ENCODE measurements at places on chromosomes 5 and 9.

DNA sequence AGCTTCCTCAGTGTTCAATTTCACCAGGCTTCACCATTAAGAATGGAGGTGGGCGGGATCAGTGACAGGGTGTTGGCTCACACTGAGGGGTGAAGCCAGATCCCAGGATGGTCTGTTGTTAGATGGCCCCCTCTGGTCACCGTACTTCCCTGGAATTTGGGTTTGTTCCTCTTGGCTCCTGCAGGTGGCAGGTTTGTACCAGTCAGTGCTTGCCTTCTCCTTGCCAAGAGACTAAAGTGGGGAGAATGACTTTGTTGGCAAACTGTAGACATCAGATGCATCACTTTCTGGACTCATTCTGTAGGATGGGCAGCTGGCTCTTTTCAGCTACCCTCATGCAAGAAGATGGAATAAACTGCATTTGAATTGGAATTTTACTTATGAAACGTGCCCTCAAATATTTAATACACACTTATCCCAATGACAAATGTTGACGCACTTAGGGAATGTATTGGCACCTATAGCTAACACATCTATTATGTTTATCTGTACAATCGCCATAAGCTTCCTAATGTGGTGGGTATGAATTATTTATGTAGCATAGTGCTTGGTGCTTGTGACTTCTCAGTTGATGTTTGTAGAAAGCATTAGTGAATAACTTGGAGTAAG, 31.4 kb upstream of the ANKRD55 start:
- peak; percentile 66 for DNase-seq

DNA sequence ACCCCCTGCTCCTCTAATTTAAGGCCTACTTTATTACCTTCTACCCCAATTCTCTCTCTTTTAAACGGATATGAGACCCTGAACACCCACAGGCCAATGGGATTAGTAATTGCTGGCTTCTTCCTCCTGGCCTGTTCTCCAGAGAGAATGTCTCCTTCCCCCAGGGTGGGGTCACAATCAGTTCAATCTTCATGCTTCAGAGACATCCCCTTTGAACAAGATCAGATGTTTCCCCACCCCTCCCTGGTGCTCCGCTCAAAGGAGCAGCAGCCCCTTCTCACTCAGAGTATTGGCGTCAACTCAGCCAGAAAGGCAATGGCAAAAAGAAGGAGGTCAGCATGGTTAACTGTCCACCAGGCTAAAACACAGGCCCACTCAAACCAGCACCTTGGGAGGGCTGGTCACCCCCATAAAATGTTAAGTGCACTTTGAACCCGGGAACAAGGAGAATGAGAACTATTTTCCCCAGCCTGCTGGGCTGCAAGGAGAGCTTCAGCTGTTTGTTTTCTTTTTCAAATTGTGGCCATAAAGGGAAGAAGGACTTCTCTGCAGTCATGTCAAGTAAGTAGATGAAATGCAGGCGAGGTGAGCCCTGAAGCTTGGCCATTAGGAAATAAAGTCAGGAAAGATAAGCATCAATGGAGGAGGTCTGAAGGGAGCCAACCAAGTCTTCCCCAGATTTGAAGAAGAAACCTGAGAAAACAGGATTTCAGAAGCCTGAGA, 20.1 kb downstream of the LHFPL2 start:
- DNase-seq: no peak

DNA sequence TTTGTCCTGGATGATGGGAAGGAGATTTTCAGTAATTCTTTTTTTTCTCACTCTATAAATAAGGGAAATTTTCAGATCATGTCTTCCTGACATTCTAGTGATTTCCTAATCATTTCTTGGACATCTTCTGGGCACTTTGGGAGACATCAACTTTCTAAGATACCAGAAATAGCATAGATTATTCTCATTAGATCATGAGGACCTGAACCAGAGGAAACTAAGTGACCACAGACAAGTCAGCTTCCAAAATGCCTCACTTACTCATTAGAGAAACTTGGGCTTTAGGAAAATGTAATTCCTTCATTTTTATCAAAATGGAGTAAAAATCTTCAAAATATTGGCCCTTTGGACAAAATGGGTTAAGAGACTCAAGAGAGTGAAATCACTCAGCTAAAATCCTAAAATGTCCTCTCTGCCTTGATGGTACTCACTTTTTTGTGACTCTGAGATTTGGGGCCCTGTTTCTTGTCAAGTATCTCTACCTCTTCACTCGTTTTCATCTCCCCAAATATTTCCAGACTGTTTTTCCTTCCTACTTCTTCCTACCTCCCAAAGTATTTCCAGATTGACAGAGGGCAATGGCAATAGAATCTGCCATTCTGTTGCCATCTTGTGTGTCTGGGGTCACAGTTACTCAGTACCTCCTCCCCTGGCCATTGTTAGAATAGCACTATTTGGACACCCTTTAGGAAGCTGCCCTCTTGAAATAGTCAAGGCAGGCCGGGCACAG, 194.5 kb downstream of the NR3C1 start:
- no peak for DNase-seq

DNA sequence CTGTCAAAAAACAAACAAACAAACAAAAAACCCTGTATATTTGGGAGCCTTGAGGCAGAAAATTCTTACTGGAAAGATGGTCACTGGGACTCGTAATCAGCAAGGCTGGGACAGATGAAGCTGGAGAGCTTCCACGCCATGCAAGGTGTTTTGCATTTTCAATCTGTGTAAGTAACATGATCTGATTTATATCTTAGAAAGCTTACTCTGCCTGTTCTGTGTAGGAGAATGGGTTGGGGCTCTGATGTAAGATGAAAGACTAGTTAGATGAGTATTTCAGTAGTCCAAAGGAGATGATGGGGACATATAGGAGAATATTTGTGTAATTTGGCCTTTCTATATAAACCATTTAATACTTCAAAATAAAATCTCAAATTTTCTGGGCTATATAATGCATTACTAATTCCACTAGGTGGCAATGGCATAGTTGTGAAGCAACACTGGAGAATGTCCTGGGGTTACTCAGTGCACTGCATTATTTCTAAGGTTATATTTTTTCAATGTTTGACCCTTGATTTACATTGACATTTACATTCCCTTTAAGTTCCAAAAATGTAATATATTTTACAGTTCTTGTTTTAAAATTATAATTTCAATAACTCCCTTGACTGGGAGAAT, 21.9 kb upstream of the FSD1L start:
- DNase-seq: peak; percentile 43

DNA sequence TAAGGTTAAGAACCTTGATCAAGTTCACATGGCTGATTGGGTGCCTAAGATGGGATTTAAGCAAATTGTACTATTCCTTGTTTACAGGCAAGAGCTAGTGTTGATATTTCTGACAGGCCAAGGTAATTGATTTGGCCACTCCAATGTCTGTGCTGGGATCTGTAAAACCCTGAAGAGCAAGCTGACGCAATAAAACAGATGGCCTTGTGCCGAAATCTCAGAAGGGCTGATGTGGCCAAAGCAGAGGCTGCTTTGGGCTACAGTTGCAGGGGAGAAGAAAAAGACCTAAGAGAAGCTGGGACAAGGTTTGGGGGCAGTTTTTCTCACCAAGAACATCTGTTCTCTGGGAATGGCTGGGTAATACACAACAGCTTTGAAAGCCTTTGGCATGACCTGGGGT, 463.2 kb upstream of the ZNF608 start:
- no peak for DNase-seq

GRCh38 chr5:38124321-38124720, 134.0 kb upstream of the EGFLAM start:
- DNase-seq: no peak

DNA sequence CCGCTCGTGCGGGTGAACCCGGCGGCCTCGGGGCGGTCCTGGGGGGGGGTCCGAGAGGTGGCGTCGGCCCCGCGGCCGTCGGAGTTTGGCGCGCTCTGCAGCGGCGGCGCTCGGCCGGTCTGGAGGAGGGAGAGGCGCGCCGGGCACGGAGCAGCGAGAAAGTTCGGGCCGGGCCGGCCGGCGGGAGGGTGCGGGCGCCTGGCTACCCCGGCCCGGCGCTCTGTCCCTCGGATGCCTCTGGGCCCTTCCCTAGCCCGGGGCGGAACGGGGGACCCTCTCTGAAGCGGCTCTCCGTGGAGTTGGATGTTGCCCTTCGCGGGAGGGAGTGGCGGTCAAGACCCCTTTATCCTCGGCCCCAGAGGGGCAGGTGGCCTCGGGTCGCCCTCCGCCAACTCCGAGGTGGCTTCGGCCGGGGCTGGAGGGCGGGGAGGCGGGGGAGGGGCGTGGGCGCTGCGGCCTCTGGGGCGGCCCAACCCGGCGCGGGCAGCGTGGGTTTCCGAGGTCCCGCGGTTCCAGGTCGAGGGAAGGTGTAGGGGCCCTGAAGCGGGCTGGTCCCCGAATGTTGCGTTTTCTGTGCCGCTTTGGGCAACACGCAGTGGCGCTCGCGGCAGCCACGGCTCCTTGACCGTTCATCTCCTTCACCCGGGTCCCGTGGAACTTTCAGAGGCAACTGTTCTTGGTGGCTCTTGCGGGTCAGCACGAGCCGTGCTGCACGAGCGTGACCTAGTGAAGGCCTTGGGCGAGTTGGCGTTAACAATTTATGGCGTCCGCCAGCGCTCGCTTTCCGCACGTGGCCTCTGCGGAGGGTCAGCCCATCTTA, 290.5 kb downstream of the DOCK8 start:
- DNase-seq: peak; percentile 15

DNA sequence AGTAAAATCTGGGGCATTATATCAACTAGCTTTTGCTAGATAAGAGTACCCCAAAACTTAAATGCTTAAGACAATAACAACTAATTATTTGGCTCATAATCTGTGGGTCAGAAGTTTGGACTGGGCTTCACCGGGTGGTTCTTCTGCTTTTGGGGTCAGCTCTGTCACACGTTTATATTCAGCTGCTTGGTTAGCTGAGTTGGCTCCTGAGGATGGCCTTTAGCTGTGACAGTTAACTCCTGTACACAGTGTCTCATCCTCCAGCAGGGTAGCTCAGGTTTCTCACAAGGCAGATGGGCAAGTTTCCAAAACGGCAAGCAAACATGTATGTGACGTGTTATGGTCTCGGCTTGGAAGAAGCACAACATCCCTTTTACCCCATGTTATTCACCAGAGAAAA, 488.2 kb downstream of the TLE4 start:
- DNase-seq: no peak

DNA sequence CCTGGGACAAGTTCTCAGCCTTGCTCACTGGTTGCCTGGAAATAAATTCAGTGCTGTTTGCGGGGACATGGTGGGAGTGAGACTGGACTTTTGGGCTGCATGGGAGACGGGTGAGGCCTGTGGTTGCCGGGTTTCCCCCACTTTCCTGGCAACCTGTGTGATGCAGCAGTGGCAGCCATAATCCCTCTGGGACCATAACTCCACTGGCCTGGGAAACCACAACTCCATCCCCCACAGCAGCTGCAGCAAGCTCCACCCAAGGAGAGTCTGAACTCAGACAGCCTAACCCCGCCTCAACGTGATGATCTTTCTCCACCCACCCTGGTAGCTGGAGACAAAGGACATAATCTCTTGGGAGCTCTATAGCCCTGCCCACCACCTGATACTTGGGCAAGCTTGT, 349.9 kb downstream of the PIK3R1 start:
- no peak for DNase-seq

DNA sequence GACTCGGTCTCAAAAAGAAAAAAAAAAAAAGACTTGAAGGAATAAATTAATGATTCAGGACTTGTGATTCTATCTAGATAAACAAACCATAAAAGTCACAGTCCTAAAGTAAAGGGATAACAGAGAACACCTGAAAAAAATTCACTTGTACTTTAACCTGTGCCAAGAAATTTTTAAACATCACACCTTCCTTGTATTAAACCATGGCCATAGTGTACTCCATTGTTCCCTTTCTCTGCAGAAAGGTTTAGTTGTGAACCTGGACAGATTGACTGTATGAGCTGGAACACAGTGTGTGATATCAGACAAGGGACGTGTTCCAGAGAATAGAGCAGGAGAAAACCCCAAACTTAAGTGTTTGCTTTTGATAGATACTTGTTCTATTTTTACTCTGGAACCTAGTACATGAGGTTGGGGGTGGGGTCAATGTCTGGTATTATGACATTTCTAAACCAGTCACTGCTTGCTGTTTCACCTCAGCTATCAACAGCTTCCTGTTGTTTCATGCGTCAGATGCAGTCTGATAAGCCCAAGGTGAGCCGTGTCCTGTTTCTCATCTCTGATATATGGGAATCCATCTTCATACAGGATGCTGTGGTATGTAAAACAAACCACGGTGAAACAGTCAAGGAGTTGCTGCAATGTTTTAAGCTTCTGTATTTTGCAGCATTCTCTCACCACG, 62.5 kb upstream of the ITGA1 start:
- DNase-seq: peak; percentile 81

DNA sequence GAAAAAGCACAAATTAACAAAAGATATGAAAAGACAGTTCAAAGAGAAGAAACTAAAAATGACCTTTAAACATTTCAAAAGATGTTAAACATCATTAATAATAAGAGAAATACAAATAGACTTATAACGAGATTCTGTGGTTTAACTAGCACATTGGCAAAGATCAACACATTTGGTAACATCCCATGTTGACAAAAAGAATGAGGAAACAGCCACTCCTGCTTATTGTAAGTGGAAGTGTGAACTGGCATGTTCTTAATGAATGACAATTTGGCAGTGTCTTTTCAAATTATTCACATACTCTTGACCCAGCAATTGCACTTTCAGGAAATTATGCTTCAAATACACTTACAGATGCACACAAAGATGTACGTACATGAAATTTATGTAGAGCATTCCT, 176.3 kb downstream of the TLE1 start:
- DNase-seq: no peak

GRCh38 chr5:14650052-14650451, 14.5 kb upstream of the OTULIN start:
- DNase-seq: no peak

- DNase-seq: no peak
Observed at GRCh38 chr5:95818181-95819147, 4.1 kb downstream of the GLRX start.

DNA sequence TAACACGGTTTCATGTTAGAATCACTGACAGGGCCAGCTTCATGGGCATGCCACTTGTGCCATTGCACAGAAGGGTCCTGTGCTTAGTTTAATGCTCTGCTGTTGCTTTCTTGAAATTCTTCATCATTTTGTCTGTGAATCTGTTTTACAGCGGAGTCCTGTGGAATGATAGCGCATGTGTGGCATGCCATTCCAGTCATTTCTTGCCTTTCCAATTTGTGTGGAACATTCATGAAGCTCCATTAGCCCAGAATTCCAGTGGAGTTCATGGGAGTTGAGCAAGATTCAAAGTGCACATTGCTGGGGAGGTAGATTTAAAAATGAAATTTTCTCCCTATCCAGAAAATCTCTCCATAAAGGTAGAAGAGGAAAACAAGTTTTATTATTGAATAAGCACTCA, 43.4 kb upstream of the NREP start:
- no peak for DNase-seq

- DNase-seq: no peak
Observed at GRCh38 chr5:100423330-100423729, 111.8 kb upstream of the FAM174A start.

- no peak for DNase-seq
Observed at GRCh38 chr5:43609752-43610151, 6.8 kb downstream of the NNT start.

- DNase-seq: no peak
Observed at GRCh38 chr9:17580119-17580518, 1.3 kb downstream of the SH3GL2 start.

DNA sequence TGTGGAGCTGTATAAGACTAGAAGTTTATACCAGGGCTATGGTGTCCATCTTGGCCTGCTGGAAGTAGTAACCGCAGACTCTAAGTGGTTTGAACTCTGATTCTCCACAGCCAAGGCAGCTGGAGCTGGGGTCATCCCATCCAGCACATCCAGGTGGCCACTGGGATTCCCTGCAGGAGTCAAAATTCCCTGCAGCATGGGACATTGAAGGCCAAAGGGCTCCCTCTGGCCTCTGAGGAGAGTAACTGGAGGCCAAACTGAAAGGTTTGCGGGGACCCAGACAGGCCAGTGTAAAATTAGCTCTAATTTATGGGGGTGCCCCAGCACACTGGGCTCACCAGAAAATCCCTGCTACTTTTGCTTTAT, 12.2 kb upstream of the PRXL2C start:
- DNase-seq: no peak

All from dermis blood vessel endothelial cell (primary cell).